Hematopoietic multipotent progenitor cell treated with erythropoietin and hydrocortisone succinate and interleukin-3 and kit ligand, for 8 days (in vitro differentiated cells): ENCODE measurements at places on chromosomes 4 and X.

GRCh38 chr4:155609455-155610059 is 57.1 kb upstream of the GUCY1A1 start:
- DNase-seq, result no peak

- no peak for DNase-seq
Measured at GRCh38 chrX:129188231-129188630, 335.1 kb downstream of the SMARCA1 start.

DNA sequence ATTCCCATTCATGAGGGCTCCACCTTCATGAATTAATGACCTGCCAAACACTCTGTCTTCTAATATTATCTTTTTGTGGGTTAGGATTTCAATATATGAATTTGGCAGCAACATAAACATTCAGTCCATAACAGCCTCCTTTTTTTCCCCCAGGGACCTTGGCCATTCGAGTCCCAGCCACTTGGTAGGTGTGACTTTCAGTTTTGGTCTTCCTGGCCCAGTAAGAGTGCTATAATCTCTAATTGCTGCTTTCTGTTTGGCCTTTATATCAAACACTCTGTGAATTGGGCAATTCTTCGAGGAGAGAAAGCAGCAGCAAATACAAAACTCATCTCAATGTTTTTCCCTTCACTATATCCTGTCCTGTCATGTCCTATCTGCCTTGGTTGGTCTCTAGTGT is 12.4 kb upstream of the RADX start:
- no peak for DNase-seq

DNA sequence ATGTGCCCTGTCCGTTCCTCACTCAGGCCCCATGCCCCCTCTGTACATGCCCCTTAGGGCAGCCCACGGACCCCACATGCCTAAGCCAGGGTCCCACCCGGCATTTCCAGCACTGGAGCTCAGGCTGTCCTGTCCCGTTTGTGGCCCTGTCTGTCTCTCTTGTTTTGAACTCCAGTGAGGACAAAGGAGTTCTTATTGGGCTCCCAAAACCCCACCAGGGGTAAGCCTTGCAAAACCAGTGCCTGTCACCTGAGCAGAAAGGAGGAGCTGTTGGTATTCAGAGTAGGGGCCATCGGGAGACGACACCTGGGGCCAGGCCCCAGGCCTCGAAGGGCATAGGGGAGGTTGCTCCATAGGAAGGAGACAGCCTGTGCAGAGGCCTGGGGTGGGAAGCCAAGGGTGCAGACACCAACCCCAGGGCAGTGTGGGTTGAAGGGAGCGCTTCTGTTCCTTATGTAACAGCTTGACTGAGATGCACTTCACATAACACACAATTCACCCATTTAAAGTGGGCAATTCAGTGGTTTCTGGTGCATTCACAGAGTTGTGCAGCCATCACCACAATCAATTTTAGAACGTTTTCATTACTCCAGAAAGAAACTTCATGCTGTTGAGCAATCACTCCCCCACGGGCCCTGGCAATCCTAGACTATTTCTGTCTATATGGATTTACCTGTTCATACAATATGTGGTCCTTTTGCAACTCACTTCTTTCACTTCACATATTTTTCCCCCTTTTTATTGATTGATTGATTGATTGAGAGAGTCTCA is 31.7 kb downstream of the MAN2B2 start:
- DNase-seq, result no peak
